ENCODE measurements at places on chromosomes 5 and 9.

GRCh38 chr9:122197426-122197825 lies 31.3 kb downstream of the LHX6 start:
- peak; percentile 98 for DNase-seq

GRCh38 chr5:112228667-112229066 lies 190.4 kb downstream of the EPB41L4A start:
- no peak for DNase-seq

GRCh38 chr5:167511276-167511675 lies 780.2 kb upstream of the WWC1 start:
- no peak for DNase-seq

DNA sequence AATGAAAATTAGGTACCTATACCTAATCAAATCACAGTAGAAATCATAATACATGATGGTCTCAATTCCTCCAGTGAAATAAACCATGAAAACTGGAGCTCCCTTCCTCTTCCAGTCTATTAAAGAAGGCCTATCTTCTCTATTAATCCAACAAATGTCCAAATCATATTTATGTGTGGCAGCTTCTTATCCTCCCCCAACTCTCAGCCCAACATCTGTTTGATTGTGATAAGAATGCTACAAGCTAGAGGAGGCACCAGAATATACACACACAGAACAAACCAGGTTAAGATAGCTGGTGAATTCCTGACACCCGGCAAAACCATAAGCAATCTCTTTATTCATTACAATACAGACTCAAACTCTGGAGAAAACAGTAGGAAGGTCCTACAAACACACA lies 110.8 kb downstream of the FBXL17 start:
- no peak for DNase-seq

DNA sequence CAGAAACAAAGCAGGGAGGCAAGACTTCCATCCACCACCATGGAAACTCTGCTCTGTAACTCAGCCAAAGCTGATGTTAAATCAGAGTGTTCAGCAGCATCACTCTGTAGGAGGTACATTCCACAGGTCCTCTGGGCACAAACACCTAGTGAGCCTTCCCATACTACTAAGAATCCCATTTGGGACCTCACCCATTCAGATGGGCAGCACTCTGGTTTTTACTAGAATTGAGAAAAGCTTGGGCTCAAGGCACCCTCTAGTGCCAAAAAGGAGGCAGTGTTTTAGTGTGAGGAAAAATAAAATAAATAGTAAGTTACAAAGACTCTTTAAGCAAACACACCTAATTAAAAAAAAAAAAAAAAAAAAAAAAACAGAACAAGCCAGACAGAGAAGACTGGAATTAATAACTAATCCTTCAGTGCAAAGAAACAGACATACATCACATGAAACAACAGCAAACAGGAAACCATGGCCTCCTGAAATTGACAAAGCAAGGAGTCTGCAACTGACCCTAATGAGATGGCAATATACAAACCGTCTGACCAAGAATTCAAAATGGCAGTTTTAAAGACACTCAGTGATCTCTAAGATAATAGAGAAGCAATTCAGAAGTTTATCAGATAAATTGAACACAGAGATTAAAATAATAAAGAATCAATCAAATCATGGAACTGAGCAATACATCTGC lies 159.5 kb downstream of the GNA14 start:
- DNase-seq: no peak

DNA sequence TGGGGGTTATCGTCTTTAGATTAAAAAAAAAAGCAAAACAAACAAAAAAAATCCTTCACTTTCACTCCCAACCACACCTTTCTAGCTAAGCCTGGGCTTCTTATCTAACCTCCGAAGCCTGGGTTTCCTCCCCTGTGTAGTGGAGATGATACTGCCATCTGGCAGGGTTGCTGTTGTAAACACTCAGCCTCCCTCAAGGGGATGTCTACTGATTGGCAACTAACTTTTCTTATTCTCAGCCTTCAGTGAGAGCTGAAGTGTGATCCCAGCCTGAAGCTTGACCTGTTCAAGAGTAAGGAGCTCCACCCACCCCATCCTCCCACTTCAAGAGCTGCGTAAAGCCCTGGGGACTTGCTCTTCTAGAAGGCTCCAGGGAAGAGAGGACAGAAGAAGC lies 21.5 kb upstream of the WWC1 start:
- DNase-seq: no peak

DNA sequence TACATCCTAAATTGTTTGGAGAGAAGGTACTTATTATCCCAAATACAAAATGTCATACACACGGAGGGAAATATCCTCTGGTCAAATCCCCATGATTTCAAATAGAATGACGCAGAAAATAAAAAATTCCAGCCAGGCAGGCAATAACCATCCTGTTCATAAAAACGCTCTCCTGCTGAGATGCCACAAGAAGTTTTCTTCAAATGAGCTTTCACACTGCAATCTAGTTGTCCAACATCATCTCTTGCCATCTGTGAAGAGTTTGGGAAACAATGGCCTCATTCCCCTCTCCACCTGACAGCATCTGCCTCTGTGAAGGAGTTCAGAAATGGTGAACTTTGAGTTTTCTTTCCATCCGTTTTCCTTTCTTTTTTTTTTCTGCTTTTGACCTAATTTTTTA lies 83.3 kb upstream of the SLC30A5 start:
- DNase-seq: no peak

- no peak for DNase-seq
Observed at GRCh38 chr5:178291161-178291561, 58.6 kb upstream of the PHYKPL start.

DNA sequence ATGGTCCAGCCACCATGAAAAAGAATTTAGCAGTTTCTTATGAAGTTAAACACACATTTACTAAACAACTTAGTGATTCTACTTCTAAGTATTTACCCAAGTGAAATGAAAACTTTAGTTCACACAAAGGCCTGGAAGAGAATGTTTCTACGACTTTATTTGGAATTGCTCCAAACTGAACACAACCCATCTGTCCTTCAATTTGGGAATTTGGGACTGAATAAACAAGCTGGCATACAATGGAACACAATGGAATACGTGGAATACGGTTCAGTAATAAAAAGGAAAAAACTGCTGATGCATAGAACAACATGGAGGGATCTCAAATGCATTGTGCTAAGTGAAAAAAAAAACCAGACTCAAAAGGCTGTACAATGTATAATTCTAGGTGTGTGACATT lies 44.6 kb upstream of the BASP1 start:
- no peak for DNase-seq

GRCh38 chr5:124410539-124411488 lies 335.6 kb downstream of the ZNF608 start:
- DNase-seq: no peak

GRCh38 chr5:178436326-178436940 lies 153.8 kb downstream of the COL23A1 start:
- DNase-seq: no peak

- no peak for DNase-seq
Observed at GRCh38 chr9:72925891-72926290, 27.0 kb downstream of the ALDH1A1 start.

DNA sequence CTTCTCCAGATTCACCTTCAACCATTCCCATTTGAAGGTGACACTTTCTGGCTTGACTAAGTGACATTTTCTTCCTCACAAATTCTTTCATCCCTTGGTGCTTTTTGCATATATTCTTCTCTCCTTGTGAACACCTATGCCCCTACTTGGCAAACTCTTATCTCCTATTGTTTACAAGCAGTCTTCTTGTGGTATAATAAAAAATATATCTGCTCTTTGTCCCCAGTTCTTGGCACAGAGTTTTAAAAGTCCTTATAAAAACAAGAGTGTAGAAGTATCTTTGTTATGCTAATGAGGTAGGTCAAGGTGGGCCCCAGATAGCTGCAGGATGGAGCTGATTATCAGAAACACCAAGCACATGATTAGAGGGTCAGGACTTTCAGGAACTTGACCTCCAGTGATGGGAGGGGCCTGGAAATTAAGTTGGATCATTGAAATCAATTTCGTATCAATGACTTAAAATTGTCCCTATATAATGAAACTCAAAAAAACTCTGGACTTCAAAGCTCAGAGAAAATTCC lies 38.0 kb downstream of the TMEM161B start:
- DNase-seq: no peak

DNA sequence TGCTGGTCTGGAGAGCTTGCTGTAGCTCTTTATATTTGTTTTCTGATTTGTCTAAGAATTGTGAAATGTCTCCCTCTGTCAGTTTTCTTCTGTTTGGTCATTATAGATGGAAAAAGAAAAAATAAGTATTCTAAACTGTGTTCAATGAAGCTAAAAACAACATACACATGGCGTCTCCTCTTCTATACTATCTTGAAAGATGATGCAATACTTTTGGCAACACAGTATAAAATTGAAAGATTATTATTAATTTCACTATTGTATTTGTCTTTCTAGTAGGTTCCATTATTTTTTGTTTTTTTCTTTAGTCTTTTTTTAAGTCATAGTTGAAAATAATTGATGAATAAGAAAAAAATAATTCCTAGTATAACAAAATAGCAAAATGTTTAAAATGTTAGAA lies 22.5 kb downstream of the CCDC192 start:
- no peak for DNase-seq

DNA sequence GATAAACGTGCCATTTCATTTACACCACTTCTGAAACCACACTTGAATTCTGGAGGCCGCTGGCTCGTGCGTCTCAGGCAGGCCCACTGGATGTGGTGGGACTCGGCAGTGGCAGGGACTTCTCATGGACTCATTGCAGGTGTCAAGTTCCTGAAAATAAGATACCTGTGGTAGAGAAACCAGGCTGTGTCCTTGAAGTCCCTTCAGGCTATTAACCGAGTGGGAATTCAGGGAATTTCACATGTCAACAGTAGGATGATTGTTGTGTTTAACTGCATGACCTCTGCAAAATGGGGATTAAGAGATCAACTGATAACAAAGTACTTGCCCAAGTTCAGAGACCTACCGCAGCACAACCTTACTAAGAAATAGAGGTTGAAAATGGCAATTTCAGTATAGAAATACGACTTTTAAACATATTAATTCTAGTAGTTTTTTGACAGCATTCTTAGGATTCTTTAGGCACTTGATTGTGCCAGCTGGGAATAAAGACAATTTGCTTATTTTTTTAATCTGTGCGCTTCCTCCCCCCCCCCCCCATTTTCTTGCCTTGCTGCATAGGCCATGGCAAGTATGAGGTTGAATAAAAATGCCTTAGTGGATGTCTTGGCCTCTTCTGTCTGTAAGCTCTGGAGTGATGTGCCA lies 26.8 kb downstream of the TRIP13 start:
- DNase-seq: no peak

DNA sequence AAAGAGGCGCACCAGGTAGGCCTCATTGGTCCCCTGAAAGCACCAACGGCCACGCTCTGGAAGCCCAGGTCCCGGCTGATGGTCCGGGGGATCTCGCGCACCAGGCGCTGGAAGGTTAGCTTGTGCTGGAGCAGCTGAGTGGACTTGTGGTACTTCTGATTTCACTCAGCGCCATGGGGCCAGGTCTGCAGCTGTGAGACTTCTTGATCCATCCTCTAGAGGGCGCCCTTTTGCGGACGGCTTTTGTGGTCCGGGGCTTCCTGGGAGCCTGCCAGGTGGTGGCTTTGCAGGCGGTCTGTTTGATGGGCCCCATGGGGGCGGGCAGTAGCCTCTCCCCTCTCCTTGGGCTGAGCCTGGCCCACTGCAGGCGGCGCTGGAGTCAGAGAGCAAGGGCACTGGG lies 10.4 kb downstream of the TAF11L12 start:
- DNase-seq: no peak

GRCh38 chr5:52708463-52708862 lies 79.3 kb upstream of the ITGA1 start:
- DNase-seq: no peak

- DNase-seq: no peak
Observed at GRCh38 chr5:10935536-10935935, 174.5 kb upstream of the DAP start.

DNA sequence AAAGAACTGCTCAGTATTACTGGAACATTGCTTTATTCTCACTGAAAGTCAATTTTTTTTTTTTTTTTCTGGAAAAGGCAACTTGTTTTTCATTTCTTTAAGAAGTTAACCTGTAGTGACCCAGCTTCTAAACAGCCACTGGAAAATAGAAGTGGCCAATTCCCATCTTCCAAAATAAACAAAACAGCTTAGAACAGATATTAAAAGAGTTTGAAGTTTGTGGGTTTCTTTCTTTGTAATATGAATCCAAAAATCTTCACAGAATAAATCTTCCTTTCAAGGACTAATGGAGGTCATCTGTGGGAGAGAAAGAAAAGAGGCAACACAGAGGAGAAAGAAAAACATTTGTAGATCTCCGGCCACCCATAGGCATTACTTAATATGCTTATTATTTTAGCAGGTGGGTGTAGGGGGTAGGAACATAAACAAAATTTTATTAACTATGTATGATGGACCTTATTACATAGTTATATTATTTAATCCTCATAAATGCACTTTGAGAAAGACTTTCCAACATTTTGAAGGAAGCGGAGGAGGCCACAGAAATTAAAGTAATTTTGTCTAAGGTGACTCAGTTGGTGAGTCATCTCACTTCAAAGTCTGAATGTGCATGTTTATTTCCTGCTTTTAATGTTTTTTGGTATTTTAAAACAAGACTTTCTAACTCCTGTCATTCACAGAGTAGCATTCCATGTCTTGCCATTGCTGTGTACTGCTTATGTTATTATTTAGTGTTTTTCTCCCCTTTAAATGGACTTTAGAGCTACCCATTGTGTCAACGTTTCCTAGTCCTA lies 1791.8 kb upstream of the WWC1 start:
- no peak for DNase-seq

DNA sequence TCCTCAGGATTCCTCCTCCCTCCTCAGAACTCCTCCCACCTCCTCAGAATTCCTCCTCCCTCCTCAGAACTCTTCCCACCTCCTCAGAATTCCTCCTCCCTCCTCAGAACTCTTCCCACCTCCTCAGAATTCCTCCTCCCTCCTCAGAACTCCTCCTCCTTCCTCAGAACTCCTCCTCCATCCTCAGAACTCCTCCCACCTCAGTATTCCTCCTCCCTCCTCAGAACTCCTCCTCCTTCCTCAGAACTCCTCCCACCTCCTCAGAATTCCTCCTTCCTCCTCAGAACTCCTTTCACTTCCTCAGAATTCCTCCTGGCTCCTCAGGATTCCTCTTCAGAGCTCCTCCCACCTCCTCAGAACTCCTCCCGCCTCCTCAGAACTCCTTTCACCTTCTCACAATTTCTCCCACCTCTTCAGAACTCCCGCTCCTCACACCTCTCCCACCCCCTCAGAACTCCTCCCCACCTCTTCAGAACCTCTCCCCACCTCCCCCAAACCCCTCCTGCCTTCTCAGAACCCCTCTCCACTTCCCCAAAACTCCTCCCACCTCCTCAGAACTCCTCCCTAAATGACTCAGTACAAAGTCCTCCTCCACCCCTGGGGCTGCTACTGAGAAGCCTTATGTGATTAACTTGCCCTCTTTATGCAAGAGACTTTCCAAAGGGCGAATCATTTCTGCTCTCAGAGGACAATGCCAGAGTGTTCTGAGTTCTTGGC lies 23.2 kb downstream of the SLC46A2 start:
- DNase-seq: no peak

DNA sequence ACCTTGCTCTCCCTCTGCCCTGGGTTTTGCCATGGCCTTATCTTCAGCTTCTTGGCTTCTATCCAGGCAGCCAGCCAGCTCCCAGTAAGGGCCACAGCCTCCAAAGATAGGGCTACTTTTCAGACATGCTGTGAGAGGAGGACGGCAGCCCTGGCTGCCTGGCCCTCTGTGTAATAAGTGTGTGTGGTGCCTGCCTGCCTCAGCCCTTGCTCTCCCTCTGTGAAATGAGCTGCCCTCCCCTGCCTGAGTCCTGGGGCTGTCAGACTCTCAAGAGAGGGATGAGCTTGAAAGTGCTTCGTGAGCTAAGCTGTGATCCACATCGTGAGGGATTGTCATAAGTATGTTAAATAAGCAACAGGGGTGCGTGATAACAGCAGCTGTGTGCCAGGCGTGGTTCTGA lies 8.1 kb downstream of the NDST1 start:
- DNase-seq: no peak

Data from NCI-H1417 treated with DMSO at 0.1 percent for 48 hours (cell line).